Vagina (tissue), 2 donors: ENCODE measurements at places on chromosomes 5 and 9. TPM values are rescaled to one million over a fixed set of nuclear protein-coding genes. Genes with fewer than 3 reads are reported as not detected.
A peak's percentile ranks its signal among the peaks of the same experiment; 100 is the strongest.

The PDLIM4 gene
- total RNA-seq: 76.4 TPM

The SLC25A48 gene
- total RNA-seq: 0.49 TPM

The PCDHB1 gene
- total RNA-seq: not detected

The FOXD4L5 gene
- total RNA-seq: not detected

The ELOVL7 gene
- total RNA-seq: 3.9 TPM

The NRG2 gene
- total RNA-seq: 5.2 TPM

The DCTN3 gene
- total RNA-seq: 78.6 TPM

The SLC34A1 gene
- total RNA-seq: not detected

The TRIM14 gene
- 25.8 TPM for total RNA-seq

The TSSK1B gene
- 1.2 TPM for total RNA-seq

- H3K27me3 ChIP-seq: peaks cover 2% of the 10 kb centered on the region
- no peaks in the 10 kb centered on the region for H3K36me3 ChIP-seq
- no peak overlapping the region for H3K4me3 ChIP-seq
Measured at GRCh38 chr5:181059297-181060230, 19.5 kb downstream of the BTNL9 start.

GRCh38 chr5:142080248-142080647 is 28.3 kb upstream of the NDFIP1 start:
- no peaks in the 10 kb centered on the region for H3K4me1 ChIP-seq
- no peaks in the 10 kb centered on the region for H3K36me3 ChIP-seq
- no peak overlapping the region for H3K4me3 ChIP-seq
- DNase-seq: no peak
- H3K27me3 ChIP-seq: no peaks in the 10 kb centered on the region

GRCh38 chr9:115212832-115213231 is 94.9 kb upstream of the TNC start:
- DNase-seq: no peak
- H3K4me1 ChIP-seq: peaks cover 16% of the 10 kb centered on the region
- H3K4me3 ChIP-seq: no peak overlapping the region
- H3K27me3 ChIP-seq: no peaks in the 10 kb centered on the region
- no peak overlapping the region for H3K27ac ChIP-seq

GRCh38 chr5:163649514-163649913 is 144.1 kb downstream of the MAT2B start:
- no peaks in the 10 kb centered on the region for H3K4me1 ChIP-seq
- no peak overlapping the region for H3K4me3 ChIP-seq
- no peak overlapping the region for H3K27ac ChIP-seq
- H3K36me3 ChIP-seq: no peaks in the 10 kb centered on the region
- DNase-seq: no peak

DNA sequence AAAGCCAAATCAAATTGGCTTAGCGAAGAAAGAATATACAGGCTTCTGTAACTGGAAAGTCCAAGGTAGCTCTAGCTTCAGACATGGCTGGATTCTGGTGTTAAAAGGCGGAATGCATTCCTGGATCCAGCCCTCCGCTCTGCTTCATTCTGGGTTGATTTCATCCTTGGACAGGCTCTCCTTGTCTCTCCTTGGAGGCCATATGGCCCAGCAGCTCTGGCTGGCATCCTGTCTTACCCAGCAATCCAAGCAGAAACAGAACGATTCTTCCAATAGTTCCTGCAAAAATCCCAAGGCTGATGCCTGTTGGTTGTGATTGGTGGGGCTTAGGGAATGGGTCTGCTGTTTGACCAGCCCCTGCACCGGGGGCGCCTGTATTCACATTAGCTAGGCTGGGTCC is 37.0 kb upstream of the SAP30L start:
- H3K27ac ChIP-seq: no peak overlapping the region
- H3K4me3 ChIP-seq: no peak overlapping the region
- peak; percentile 43 for DNase-seq

GRCh38 chr5:58934629-58935097 is 351.8 kb downstream of the RAB3C start:
- H3K36me3 ChIP-seq: no peaks in the 10 kb centered on the region
- no peak overlapping the region for H3K27ac ChIP-seq
- H3K4me3 ChIP-seq: no peak overlapping the region
- DNase-seq: no peak
- H3K27me3 ChIP-seq: no peaks in the 10 kb centered on the region

DNA sequence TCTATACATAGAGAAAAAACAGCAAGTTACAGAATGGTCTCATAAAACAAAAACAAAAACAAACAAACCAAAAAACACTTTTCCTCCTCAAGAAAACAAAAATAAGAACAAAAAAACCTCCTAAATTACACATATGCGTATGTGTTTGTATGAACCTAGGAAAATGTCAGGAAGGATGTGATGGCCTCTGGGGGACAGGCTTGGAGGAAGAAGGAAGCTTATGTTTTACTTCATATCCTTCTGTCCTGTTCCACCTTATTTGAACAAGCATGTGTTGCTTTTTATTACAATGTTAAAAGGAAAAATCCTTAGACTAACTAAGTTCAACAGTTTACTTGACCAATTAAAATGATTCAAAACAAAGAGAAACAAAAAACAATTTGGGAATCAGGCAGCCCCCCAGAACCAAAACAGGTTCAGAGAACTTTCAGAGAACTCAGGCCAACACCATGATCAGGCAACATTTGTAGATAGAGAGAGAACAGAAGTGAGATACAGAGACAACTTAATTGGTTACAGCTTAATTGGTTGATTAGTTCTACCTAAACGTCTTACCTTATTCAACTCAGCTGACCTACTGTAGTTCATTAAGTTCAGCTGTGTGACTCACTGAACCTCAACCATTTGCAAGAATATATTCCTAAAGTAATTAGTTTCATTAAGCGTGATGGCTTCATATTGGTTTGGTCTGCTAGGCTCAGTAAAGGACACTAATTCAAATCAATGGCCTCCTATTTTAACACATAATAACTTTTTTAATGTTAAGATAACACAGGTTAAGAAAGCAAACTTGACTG is 10.1 kb downstream of the SPAAR start:
- DNase-seq: no peak
- peak overlapping the region; percentile 16 for H3K27ac ChIP-seq
- peaks cover 11% of the 10 kb centered on the region for H3K4me1 ChIP-seq
- H3K36me3 ChIP-seq: no peaks in the 10 kb centered on the region

DNA sequence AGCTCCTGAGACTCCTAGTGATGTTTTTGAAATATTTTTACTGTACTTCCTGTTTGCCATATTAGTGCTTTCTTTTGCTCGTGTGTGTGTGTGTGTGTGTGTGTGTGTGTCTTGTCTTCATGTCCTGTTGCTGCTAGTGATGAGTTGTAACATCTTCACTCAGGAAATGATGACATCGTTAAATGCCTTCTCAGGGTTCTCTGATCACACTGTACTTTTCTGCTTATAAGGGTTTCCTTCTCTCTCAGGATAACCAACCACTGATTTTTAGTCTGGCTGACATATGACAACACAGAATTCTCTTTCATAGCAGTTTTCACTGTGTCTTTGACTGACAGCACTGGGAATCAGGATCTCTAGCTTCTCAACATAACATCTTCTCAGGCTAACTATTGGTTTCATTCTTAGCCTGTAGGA is 16.1 kb downstream of the SV2C start:
- no peaks in the 10 kb centered on the region for H3K4me1 ChIP-seq
- H3K36me3 ChIP-seq: no peaks in the 10 kb centered on the region
- H3K27me3 ChIP-seq: no peaks in the 10 kb centered on the region
- no peak for DNase-seq

GRCh38 chr9:19161257-19162025 is 34.1 kb upstream of the PLIN2 start:
- DNase-seq: peak; percentile 96
- H3K27me3 ChIP-seq: no peaks in the 10 kb centered on the region
- peaks cover 15% of the 10 kb centered on the region for H3K4me1 ChIP-seq
- H3K4me3 ChIP-seq: no peak overlapping the region

DNA sequence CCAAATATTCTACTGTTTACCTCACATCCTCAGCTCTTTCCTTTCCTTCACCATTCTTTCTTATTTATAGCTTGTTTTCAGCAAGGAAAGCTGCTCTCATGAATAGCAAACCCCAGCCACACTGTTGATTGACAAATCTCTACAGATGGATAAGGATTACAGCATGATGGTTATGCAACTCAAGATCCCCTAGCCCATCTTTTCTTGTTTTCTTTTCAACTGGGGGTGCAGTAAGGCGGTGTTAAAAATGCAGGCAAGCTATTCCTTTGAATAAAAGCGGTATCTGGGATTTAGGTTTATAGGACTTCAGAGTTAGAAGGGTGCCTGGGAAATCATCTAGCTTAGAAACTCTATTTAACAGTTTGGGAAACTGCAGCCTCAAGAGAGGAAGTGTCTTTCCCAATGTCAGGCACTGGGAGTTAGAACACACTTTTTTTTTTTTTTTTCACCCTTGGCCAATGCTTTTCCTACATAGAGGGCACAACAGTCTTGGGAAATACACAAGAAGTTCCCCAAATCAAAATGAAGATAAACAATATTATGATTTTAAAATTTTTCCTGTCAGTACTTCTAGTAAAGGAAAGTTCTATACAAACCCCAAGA is 2.6 kb downstream of the SPARC start:
- no peak for DNase-seq
- H3K4me1 ChIP-seq: peaks cover 70% of the 10 kb centered on the region
- no peaks in the 10 kb centered on the region for H3K27me3 ChIP-seq
- H3K36me3 ChIP-seq: no peaks in the 10 kb centered on the region
- H3K4me3 ChIP-seq: peak overlapping the region; percentile 76

- no peaks in the 10 kb centered on the region for H3K36me3 ChIP-seq
- H3K27ac ChIP-seq: no peak overlapping the region
- peaks cover 8% of the 10 kb centered on the region for H3K4me1 ChIP-seq
- no peak for DNase-seq
Measured at GRCh38 chr9:91586282-91586681, 162.7 kb upstream of the NFIL3 start.

- DNase-seq: peak; percentile 60
- no peaks in the 10 kb centered on the region for H3K27me3 ChIP-seq
- no peak overlapping the region for H3K27ac ChIP-seq
- H3K36me3 ChIP-seq: no peaks in the 10 kb centered on the region
Measured at GRCh38 chr5:153968761-153969562, 69.7 kb downstream of the FAM114A2 start.

DNA sequence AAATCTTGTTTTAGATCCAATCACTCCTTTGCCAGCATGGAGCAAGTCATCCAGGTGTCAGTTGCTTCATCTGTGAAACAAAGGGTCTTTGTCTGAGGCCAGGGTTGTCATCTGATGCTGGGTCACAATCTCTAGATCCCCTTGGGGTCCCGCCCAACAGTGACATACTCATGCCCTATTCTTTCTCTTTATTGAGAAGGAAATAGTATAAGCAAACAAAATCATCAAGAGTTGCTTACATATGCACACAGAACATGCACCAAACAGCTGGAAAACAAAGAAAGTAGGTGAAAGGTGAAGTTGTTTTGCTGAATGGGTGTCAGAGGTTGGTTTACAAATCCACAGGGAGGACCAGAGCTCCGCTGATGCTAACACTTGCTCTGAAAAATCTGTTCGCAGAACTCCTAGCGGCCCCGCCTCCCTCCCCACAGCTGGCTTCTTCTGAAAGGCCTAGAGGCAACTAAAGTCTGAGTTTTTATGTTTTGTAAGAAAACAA is 106.1 kb upstream of the SLC44A1 start:
- no peak overlapping the region for H3K4me3 ChIP-seq
- no peak for DNase-seq
- H3K27ac ChIP-seq: no peak overlapping the region
- H3K4me1 ChIP-seq: no peaks in the 10 kb centered on the region

GRCh38 chr5:93715761-93716160 is 25.6 kb downstream of the POU5F2 start:
- no peak overlapping the region for H3K27ac ChIP-seq
- H3K36me3 ChIP-seq: no peaks in the 10 kb centered on the region
- H3K27me3 ChIP-seq: no peaks in the 10 kb centered on the region
- H3K4me3 ChIP-seq: no peak overlapping the region

GRCh38 chr9:12958279-12958678 is 183.5 kb downstream of the LURAP1L start:
- H3K4me3 ChIP-seq: no peak overlapping the region
- no peaks in the 10 kb centered on the region for H3K36me3 ChIP-seq
- no peak for DNase-seq
- no peaks in the 10 kb centered on the region for H3K27me3 ChIP-seq
- no peaks in the 10 kb centered on the region for H3K4me1 ChIP-seq

GRCh38 chr5:147552897-147553296 is 43.0 kb upstream of the DPYSL3 start:
- H3K4me1 ChIP-seq: peaks cover 19% of the 10 kb centered on the region
- DNase-seq: no peak
- no peaks in the 10 kb centered on the region for H3K27me3 ChIP-seq
- no peak overlapping the region for H3K4me3 ChIP-seq

DNA sequence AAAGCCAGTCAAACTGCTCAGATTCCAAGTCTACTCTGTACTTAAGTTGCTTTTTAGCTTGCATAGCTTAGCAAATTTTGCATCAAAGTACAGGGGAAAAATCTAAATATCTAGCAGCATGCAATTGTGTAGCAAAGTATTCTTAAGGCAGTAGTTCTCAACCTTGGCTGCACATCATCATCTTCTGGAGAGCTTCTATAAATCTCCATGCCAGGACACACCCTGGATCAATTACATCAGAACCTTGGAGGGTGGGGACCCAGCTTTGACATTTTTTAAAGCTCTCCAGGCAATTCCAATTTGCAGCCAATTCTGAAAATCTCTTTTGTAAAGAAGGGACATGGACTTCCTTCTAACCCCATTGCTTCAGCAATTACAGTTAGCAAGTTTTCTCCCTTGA is 187.5 kb downstream of the SNCAIP start:
- DNase-seq: no peak
- H3K27ac ChIP-seq: no peak overlapping the region
- no peaks in the 10 kb centered on the region for H3K36me3 ChIP-seq
- no peak overlapping the region for H3K4me3 ChIP-seq
- H3K4me1 ChIP-seq: peaks cover 18% of the 10 kb centered on the region

DNA sequence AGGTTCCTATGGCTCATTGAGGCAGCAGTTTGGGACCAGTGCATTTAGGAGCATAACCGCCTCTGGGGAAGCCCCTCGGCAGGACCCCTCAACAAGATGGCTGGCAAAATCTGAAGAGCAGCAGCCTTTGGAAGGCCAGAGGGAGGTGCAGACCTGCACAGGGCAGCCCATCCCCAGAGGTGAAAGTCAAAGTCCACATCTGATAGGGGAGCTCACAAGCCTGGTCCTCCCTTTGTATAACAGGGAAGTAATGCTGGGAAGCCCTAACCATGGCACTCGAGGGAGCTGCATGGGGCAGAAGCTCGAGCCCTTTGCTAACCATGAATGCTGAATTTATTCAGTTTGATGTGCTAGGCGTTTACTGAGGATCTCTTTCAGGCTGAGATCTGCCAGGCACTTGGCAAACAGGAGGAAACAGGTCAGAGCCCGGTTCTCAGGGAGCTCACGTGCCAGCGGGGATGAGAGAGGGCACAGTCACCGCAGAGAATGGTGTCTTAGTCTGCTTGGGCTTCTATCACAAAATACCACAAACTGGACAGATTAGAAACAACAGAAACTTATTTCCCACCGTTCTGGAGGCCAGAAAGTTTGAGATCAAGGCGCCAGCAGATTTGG is 114.1 kb downstream of the GABBR2 start:
- H3K4me3 ChIP-seq: no peak overlapping the region
- H3K4me1 ChIP-seq: no peaks in the 10 kb centered on the region
- H3K36me3 ChIP-seq: no peaks in the 10 kb centered on the region
- DNase-seq: no peak
- no peak overlapping the region for H3K27ac ChIP-seq
